ENCODE measurements at places on chromosomes 16 and 17.

DNA sequence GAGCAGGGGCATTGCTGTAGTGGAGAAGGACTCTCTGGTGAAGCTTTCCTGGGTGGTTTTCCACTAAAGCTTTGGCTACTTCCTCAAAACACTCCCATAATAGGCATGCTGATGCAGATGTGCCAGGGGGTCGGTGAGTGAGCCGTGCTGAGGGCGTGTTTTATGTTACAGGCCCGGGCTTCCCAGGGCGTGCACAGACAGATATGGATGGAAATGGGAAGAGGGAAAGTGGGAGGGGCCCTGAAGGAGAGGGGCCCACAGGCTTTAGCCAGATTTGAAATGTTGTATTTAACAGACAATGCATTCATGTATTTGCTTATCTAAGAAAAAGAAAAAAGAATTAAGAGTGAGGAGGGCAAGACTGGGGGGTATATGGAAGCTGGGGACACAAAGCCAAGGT lies 56.3 kb downstream of the IL21R start:
- no peak for DNase-seq

GRCh38 chr17:81331527-81332043 lies 36.5 kb upstream of the SLC38A10 start:
- DNase-seq: no peak

GRCh38 chr16:9042533-9042932 lies 48.9 kb upstream of the HAPSTR1 start:
- DNase-seq: no peak

GRCh38 chr16:66924527-66925321 lies 611 bp downstream of the RRAD start:
- no peak for DNase-seq

DNA sequence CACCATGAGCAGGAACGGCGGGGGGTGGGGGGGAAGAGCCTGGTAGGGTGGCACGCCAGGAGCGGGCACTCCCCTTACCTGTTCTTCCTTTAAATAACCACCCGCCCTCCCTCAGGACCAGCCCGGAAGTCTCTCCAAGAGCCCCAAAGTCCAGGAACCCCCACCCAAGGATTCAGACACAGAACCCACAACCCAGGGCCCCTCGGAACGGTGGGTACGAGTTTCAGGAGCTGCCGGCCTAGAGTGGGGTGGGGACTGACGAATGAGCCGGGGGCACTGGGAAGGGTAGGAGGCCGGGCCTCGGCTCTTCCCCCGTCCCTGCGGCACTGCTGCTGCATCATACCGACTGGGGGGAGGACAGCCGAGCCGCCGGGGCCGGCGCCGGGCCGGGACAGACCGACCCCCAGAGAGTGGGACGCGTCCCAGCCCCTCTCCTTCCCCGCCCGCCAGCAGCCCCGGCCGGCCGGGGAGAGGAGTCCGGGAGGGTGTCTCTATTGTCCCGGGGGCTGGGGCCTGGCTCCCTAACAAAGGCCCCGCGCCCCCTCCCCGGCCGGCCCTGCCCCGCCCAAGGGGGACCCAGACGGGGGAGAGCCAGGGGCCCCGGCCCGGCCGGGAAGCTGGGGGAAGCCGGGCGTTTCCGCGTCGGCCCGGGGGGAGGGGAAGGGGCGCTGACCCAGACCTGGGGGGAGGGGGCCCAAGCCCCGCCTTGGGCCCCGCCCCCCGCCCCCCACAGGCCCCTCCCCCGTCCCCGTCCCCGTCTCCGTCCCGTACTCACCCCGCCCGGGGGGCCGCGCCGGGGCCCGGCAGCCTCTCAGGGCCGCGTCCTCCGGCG lies 747 bp downstream of the ATXN7L3 start:
- DNase-seq: peak; percentile 82

DNA sequence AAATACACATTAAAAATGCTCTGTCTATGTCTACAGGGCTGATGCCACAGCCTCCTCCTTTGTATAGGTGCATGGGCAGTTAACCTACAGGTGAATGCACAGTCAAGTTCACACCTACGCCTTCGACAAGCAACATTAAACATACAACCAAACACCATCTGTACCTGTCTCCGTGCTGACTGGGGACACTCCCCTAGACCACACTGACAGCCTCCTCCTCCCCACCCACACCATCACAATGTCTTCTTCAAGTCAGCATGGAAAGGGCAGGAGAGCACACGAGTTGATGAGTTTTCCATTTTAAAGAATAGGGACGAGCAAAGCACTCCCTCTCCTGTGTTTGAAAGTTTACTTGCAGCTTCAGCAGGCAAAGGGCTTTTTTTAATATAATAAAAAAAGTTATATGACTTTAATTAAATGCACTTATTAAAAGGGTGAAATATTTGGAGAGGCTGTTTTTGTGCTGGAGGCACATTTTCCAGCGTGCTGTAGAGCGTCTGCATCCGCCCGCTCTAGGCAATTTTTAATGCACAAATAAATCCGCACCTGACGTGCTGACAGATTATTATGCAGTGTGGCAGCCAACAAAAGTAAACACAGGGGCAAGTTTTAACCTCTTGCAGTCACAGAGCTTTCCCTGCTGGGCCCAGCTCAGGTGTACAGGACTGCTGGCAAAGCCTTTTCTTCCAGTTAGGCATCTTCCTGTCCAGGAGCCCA lies 367.9 kb downstream of the SOX9 start:
- DNase-seq: no peak

- DNase-seq: peak; percentile 20
Observed at GRCh38 chr16:49466881-49467280, 93.3 kb downstream of the C16orf78 start.

- DNase-seq: no peak
Observed at GRCh38 chr16:54816471-54816870, 114.2 kb upstream of the IRX5 start.

DNA sequence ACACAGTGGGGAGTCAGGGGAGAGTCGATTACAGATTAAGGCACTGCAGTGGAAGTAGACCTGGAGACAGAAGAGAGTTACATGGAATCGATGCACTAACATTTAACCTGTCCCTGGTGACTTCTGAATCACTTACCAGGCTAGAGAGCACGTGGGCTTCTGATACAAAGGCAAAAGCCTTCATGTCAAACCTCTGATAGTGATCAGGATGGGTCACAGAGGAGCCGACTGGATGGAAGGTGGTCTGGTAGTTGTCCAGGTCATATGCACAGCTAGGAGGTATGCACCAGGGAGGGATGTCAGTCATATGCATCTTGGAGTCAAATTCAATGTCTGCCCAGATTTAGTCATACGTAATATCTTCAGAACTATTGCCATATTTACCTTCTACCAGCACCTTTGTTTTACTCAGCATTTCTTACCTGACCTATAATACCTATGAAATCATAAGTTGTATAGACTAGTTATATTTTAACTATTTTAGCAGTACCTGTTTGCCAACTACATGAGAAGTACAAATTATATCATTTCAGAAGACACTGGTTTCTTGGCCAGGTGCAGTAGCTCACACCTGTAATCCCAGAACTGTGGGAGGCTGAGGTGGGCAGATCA lies 11.7 kb downstream of the ZP2 start:
- no peak for DNase-seq

GRCh38 chr16:68658341-68658973 lies 13.3 kb downstream of the CDH3 start:
- DNase-seq: no peak

DNA sequence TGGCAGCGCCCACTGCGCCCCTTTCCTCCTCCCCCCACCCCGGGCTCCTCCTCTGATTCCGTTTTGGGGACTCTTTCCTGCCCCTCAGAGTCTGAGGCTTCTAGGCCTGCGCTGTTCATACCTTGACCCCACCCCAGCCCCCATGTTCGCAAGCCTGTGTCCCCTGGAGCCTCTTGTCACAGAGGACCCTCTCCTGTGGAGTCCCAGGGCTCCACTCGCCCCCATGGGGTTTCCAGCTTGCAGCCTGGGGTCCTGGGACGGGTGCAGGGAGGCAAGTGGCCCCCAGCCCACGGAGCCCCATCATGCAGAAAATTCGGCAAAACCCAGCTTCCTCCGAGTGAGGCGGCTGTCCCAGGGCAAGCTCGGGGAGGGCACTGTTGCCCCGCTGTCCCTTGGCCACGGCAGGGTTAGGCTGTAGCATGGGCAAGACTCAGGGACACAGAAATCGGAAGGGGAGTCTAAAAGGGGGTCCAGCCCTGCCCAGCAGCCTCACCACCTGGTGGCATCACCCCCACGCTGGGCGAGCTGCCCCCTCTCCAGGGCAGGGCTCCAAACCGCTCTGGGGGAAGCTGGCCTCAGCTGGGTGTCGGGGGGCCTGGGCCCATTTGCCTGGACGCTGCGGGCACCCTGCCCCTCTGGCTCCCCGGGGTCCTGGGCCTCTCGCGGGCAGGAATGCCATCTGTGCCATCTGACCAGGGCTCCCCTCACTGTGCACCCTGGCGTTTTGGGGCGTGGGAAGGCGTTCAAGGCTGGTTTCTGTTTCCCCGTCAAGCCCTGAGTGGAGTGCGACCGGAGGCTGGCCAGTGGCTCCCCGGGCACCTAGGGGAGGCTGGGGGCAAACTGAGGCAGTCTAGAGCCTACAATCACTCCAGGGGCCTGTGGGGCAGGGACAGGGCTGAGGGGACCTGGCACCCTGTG lies 11.5 kb upstream of the BAHCC1 start:
- no peak for DNase-seq

DNA sequence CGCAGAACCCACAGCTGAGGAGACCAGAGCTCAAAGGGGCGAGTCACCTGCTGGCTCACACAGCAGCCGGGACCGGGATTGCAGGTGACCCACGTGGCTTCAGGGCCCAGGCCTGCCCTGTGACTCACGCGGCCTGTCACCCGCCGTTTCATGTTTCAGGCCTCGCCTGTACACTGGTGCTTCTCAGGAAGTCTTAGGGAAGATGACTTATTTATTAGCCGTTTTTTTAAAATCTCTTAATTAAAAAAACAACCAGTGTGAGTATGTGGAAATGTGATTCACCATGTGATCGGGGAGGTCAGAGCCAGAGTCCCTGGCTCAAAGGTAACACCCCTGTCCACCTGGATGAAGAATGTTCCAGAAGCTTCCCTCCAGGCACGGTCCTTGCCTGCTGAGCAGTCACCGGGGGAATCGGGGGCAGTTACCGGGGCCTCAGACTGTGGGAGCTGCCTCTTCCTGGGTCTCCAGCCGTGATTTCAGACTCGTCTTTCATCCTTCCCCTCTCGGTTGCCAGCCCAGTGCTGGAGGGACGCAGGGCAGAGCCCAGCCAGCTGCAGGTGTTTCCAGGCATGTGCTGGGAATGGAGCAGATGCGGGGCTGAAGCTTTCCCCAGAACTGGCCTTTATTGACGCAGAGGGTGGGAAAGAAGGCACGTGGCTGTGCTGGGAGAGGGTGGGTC lies 49.3 kb downstream of the CMIP start:
- DNase-seq: peak; percentile 73

DNA sequence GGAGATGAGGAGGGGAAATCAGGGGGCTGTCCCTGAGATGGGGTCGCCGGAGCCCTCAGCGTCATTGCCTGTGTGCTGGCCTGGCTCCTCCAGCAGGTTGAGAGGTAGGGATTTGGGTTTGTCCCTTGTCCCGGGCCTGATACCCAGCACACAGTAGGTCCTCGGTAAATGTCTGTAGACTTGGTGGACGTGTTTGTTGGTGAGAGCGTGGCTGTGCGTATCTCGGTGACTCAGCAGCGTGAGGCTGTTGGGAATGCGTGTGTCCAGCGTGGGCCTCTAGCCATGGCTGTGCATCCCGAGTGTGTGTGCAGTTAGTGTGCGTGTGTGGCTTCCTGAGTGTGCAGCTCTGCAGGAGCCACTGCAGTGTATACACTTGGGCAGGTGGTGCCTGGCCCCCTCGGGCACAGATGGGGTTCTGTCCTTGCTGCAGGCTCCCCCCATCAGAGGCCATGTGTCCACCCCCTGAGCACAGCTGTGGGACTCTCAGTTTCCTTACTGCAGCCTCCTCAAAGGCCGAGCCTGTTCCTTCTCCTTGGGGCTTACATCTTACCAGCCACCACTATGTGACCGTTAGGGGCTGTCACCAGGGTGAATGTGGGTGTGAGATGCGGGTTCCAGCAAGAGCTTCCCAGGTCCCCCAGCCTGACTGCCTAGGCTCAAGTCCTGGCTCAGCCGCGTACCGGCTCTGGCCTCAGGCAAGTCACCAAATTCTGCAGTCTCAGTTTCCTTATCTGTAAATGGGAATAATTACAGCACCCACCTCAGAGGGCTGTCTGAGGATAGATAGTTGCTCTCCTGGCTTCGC lies 5.7 kb downstream of the NECAB2 start:
- DNase-seq: no peak

DNA sequence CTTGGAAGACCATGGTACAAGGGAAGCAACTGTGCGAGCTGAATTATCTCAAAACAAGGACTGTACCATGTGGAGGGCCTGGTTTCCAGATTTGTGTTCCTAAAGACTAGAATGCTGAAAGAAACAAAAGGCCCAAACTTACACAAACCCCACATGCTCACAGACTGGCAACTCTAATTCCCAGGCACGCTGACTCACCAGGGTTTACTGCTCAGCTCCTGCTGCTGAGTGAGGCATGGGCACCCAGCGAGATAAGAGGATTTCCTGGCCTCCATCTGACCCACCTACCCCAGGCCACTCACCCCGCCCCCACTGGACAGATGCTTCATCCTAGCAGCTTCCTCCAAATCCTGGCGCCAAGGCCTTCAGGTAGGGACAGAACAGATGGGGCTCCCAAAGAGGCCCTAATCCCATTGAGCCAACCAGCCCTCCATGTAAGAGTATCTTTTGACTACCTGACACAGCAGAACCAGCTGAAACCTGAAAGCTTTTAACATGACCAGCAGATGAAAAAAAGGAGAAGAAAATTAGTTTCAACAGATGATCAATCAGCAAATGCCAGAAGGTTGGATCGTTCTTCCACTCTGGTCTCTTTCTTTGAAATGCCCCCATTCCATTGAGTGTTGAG lies 33.9 kb downstream of the DCUN1D3 start:
- peak; percentile 71 for DNase-seq

DNA sequence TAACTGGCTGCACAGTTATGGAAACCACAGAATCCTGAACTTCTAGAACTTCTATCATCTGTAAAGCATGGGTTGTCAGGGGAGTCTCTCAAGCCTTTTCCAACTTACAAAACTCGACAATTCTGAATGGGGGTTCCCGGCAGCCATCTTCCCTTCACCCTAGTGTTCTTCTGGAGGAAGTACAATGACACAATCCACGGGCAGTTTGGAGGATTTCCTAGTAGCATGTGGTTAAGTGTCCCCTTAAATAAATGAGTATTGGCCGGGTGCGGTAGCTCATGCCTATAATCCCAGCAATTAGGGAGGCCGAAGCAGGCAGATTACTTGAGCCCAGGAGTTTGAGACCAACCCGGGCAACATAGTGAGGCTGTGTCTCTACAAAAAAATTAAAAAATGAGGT lies 2.1 kb downstream of the SLC16A6 start:
- no peak for DNase-seq

- no peak for DNase-seq
Observed at GRCh38 chr16:35910409-35910808, 2451.0 kb downstream of the TP53TG3F start.

DNA sequence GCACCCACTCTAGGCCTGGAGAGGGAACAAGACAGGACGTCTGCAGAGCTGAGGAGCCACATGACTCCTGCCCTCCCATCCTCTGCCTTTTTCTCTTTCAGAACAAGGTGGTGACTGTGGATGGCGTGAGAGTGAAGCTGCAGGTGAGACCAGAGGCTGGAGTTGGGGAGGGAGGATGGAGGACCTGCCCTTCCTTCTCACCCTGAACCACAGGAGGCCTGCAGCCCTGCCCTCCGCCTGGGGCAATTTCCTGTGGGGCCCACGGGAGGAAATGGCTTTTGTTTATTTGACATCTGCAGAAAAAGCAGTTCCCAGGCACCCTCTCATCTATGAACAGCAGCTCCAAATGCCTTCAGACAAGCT lies 5.1 kb downstream of the RAB37 start:
- no peak for DNase-seq

- peak; percentile 22 for DNase-seq
Observed at GRCh38 chr16:49924078-49924477, 68.2 kb upstream of the ZNF423 start.

- no peak for DNase-seq
Observed at GRCh38 chr17:81148571-81148970, 16.7 kb upstream of the PVALEF start.
